Fibroblast of skin of left biceps (primary cell): ENCODE measurements at places on chromosomes 2 and 18.
A peak's percentile ranks its signal among the peaks of the same experiment; 100 is the strongest.

- DNase-seq = no peak
These were observed 6.5 kb upstream of the ASIC4 start for GRCh38 chr2:219507581-219508443.

DNA sequence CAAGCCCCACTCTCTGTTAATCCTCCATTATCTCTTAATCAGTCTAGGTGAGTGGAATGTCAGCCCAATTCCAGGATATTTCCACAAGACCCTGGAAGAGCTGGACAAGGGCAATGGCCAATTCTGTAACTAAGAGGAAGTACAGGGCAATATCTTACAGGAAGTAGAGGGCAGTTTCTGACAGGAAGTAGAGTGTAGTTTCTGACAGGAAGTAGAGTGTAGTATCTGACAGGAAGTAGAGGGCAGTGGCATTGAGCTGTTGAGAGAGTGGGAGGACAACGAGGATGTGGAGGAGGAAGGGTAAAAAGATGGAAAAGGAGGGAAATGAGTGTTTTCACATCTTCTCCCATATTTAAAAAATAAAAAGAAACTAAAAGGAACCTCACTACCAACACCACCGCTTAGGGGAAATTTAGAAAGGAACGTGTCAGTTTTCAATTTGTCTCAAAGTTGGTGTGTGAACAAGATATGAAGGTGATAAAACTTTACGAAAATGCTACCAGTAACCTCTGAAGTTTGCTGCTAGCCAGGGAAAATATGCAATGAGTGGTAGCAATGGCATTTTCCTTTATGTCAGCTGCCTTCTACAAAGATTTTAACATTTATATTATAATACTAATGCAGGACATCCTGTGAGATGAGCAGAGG, 430.9 kb upstream of the HNRNPA3 start:
- no peak for DNase-seq

DNA sequence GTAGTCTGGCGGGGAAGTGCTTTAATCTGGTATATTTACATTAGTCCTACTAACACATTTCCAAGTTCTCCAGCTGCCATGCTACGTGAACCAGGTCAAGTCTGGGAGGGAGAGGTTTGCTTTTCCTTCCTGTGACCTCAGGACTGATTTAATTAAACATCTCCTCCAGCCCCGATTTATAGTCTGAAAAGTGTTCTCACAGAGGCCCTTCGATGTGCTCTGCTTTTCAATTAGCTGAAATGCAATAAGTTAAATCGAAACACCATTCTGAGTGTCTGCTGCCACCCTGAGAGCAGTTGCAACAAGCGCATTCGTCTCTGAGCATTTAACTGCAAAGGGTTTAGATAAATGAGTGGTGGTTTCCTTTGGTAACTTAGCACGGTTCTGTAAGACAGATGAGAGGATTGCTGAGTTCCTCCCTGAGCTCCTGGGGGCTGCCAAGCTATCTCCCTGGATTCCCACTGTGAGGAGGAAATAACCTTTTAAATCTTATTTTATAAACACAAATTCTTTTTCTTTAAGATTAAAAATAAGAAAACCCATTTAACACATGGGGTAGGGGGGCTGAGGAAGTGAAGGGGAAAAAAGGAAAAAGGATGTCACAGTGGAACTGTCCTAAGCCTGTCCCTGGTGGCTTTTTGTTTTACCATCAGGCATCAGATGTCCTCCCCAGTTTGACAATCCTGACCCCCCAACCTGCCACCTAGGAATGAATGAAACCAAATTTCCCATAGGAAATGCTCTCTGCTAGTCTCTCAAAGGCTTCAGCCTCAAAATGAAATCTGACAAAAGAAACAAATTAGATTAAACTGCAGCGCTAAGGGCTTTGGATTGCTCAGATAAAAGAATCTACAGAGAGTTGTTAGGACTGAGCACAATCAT, 56.5 kb upstream of the CREB1 start:
- DNase-seq = peak; percentile 75

DNA sequence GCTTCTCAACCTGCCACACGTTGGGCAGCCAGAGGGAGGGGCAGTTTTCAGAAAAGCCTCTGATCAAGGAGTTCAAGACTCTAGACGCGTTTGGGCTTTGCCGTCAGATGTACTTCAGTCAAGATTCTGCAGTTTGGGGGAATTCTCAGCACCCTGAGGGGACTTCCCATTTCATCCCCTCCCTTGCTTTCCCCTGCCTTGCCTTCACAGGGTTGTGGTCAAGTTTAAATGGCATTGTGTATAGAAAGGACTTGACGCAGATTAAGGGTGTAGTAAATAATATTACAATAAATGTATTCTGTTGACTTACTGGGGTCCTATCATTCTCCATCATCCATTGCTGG, 198.3 kb upstream of the NABP1 start:
- no peak for DNase-seq

- no peak for DNase-seq
These were observed 105.1 kb downstream of the MAPK4 start for GRCh38 chr18:50665015-50665414.

GRCh38 chr2:42029171-42029570, 18.6 kb upstream of the PKDCC start:
- DNase-seq = no peak

- no peak for DNase-seq
These were observed 5.3 kb upstream of the ARHGAP15 start for GRCh38 chr2:143123911-143124310.

DNA sequence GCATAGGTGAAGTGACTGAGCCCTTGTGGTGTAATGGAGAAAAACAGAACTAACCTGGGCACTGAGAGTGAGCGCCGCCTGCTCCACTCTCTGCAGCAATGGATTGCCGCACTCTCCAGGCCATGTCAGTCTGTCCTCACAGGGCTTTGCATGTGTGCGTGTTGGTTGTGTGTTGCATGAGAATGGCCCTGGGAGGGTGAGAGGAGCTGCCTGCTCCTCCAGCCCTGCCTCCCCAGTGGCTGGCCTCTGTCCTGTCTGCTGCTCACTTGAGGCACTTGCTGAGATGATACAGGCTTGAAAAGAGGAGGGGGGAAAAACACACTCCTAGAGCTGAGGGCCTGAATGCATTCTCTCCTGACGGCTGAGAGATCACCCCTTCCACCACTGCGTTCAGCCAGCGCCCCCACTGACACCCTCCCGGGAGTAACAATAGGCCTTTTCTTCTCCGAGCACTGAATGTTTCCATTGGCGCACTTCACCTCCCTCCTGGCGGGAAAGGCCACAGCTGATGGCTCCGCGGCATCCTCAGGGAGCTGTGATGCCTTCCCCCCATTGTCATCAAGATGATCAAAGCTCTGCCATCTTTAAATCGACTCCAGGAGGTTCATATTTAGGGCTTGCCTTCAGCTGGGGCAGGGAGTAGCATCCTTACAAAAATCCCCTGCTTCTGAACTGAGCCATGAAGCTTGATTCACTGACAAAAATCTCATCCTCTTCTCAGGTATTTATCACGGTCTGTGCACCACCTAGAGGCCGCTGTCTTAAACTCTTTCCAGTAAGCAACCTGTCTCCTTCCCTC, 49.9 kb upstream of the DAPL1 start:
- DNase-seq = peak; percentile 29

GRCh38 chr2:204024906-204025475, 88.4 kb downstream of the ICOS start:
- DNase-seq = no peak

- DNase-seq = no peak
These were observed 49.1 kb downstream of the TFPI start for GRCh38 chr2:187505065-187505672.

DNA sequence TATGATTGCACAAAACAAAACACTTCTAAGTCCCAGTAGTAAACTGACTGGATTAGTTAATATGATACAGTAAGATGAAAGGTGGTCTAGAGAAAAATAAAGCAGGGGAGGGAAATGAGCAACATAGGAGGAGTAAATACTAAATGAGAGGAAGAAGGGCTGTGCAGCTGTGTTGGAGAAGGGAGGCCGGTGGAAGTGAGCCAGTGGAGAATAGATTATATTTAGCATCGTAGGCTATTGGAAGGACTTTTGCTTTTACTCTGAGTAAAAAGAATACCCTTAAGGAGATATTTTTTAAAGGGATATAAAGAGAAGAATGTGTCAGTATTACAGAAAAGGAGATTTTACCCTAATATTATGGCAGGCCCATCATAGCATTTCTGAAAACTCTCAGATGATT, 12.7 kb downstream of the WDR75 start:
- DNase-seq = no peak

- DNase-seq = no peak
These were observed 772.2 kb upstream of the CHAC2 start for GRCh38 chr2:52995424-52995823.

DNA sequence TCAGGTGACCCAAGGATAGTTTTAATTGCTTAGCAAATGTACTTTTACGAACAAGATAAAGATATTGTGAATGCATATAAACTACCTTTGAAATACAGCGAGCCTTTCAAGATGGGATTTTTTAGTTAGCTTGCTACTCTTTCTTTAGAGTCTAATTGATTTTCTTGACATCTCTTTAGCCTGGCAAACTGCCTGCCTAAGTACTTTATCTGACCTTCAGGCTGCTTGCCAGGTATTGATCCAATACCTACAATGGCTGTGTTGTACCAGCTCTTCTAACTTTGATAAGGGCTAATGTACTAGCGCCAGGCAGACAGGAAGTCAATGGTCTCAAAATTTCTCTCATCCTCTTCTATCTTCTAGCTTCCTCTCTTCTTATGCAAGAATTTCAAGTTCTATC, 414.4 kb upstream of the ACVR2A start:
- DNase-seq = no peak

DNA sequence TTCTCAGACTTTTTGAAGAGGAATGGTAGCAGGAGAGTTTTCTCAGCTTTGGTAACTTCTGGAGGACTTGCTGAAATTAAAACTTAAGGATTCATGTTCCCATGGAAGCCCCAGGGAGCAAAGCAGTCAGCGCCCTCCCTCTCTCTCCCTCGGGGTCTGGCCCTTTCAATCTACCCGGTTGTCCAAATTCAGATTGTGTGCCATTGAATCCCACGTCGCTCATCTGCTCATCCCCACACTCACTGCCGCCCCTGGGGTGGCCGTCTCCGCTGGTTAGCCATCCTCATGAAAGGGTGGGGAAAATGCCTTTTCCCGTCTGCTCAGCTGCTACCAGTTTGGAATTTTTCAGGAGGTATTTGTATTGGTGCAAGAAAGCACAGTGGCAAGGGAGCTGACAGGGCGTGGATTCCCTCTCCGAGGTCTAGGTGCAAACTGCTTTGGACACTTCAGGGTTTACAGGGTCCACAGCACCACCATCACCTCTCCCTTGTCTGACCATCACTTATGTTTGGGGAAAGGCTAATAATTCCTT, 27.1 kb downstream of the MCFD2 start:
- DNase-seq = no peak

GRCh38 chr18:77250926-77251729, 1.5 kb downstream of the GALR1 start:
- DNase-seq = no peak

DNA sequence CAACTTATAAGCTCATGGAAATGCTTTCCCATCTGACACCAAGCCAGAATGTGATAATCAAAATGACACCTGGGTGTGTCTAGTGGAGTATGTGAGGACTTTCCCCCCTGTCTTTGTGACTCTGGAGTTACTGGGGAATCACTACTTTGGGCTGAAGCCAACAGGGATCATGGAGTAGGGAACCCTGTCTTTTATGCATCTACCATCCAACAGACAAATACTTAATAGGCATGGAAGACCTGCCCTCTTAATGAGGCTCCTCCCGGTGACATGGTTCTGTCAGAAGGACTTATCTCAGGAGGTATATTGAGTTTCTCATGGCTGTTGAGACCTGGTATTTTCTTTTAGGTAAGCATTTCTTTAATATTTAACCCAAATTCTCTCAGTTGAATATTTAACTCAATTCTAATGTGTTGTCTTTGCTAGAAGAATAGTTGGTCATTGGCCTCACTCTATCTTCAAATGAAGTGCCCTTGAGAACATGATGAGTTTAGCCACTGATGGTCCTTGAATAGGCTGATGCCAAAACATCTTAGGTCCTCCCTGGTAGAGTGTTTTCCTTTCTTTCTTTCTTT, 42.1 kb downstream of the TGIF1 start:
- no peak for DNase-seq

- DNase-seq = no peak
These were observed 744.3 kb upstream of the SOX11 start for GRCh38 chr2:4947911-4948310.

DNA sequence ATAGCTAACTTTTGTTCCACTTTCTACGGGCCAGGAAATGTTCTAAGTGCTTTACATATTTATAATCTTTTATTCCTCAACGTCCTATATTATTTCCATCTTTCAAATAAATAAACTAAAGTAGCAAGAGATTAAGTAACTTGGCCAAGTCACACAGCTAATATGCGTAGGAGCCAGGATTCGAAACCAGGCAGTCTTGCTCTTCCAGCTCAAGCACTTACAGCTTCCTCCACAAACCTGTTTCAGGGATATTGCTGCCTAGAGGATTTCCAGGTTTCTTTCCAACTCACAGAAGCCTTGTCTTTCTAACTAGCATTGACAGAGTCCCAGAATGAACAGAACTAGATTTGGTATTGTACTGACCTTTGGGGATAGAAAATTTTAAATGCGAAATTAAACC, 102.5 kb downstream of the FIGN start:
- no peak for DNase-seq

GRCh38 chr2:173523497-173523896, 168.8 kb downstream of the CDCA7 start:
- no peak for DNase-seq

- DNase-seq = no peak
These were observed 63.3 kb upstream of the NEDD4L start for GRCh38 chr18:57980573-57981307.

GRCh38 chr18:30487962-30488361, 554.6 kb downstream of the DSC3 start:
- DNase-seq = no peak

- DNase-seq = peak; percentile 78
These were observed 122.1 kb downstream of the ACAA2 start for GRCh38 chr18:49691177-49691608.

- DNase-seq = no peak
These were observed 130.7 kb downstream of the ANKRD44 start for GRCh38 chr2:197179744-197180498.

DNA sequence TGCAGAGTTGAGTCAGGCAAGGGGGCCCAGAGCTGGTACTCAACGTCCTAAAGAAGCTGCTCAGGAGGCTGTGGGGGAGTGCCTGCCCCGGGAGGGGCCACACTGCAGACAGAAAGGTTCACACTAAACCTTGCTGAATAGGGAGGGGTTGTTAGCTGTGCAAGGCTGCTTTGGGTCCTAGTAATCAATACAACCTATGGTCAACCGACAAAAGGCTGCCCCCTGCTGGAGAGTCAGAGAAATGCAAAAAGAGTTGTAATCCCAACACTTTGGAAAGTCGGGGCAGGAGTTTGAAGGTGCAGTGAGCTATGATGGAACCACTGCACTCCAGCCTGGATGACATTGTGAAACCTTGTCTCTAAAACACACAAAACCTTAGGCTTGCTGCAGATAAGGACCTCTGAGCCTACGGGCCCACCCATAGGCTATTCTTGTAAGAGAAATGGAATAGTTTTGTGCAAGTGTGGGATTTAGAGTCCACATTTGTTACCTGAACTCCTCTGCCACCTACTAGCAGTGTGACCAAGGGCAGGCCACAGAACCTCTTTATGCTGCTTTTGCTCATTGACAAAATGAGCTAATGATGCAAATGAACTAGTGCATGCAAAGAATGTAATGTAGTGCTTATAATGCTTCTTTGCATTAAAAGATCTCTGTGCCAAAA, 81.5 kb downstream of the PRPF40A start:
- DNase-seq = no peak

- peak; percentile 79 for DNase-seq
These were observed at the start of gene MFF for GRCh38 chr2:227324995-227325838. TSS of gene MFF (plus strand) at chr2:227325251. CDS start at chr2:227330666, 5,415 bp downstream.
